Body of pancreas (tissue), 4 donors: ENCODE measurements at places on chromosomes 6 and 20. TPM values are rescaled to one million over a fixed set of nuclear protein-coding genes. Genes with fewer than 3 reads are reported as not detected.

Gene RAET1L
- not detected for total RNA-seq

Gene LAMA5
- 115 TPM for total RNA-seq

Gene CALHM4
- total RNA-seq: not detected

Gene ENPP5
- 8.8 TPM for total RNA-seq

Gene KCNK5
- total RNA-seq: 31.0 TPM

DNA sequence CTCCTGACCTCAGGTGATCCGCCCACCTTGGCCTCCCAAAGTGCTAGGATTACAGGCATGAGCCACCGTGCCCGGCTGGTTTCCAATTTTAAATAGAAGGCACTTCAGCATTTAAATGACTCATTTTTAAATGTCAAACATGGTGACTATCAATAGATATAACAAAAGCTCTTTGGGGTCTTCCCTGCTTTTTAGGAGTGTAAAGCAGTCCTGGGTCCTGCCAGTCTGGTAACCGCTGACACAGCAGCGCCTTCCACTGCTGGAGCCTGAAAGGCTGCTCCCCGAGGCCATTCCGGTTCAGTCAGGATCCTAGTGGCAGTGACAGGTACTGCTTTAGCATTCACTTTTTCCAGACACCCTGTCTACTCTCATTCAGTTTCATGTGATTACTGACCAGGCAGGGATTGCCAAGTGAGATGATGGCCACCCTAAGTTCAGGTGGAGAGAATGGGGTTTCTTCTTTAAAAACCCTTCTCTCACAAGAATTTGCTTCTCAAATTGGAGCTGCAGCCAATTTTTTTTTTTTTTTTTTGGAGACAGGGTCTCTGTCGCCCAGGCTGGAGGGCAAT is 5.1 kb downstream of the DIDO1 start:
- no peaks in the 10 kb centered on the region for H3K27me3 ChIP-seq
- H3K4me1 ChIP-seq: peaks cover 83% of the 10 kb centered on the region
- H3K4me3 ChIP-seq: no peak overlapping the region
- H3K36me3 ChIP-seq: no peaks in the 10 kb centered on the region

Gene WFDC2
- total RNA-seq: 11.9 TPM
